ENCODE measurements at places on chromosomes 12 and 14.

GRCh38 chr12:44159216-44159615, 323.3 kb downstream of the TMEM117 start:
- DNase-seq, result no peak

DNA sequence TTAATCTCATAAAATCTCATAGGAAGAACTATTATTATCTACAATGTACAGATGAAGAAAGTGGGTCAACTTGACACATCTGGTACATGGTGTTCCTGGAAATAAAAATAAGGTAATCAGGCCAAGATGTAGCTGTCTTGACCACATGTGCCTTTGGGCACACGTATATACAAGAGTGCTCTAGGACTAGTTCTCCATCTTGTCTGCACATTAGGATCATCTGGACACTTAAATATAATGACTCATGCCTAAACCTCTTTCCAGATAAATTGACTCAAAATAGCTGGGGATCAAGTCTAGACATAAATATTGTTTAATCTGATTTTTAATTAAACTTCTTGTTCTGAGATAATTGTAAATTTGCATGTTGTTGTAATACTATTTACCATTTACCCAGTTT, 182.6 kb downstream of the CNTN1 start:
- DNase-seq, result no peak

DNA sequence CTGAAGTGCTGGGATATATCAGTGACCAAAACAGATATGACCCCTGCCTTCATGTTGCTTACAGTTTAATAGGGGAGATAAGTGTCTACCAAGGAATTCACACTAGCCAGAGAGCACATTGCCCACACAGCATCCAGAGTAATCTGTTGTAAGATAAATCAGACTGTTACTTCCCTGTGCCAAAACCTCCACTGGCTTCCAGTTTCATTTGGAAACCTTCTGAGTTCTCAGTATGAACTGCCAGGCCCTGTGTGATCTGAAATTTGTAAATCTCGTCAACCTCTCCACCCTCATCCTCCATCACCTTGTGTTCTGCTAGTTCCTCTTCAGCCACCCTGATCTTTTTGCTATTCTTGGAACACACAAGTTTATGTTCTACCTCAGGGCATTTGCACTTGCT, 154.7 kb downstream of the ETV6 start:
- DNase-seq, result no peak

- DNase-seq, result no peak
Measured at GRCh38 chr14:87547536-87547935, 445.4 kb downstream of the GALC start.

DNA sequence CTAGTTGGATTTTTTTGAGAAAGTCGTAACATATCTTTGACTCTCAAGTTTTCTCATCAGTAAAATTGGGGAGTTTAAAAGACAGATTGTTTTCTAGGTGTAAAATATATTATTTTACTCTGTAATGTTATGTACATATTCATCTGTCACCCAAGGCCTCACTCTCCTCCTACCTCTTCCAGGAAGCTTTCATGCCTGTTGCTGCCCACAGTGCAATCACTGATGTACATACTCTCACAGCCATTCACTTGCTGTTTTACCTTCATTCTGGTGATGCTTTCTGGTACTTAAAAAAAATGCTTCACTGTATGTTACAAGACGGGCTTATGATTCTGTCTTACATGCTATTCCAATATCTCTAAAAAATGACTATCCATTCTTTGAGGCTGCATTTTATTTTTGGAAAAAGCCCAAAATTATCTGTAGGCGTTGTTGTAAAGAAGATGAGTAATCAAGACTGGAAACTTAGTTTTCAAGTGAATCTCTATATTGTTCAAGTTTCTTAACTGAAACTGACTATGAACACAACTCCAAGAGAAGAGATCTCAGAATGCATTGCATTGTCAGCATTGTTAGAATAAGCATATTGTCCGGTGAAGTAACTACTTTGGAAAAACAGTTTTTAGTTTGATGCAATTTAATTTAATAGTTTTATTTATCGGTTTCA, 82.5 kb downstream of the LMO3 start:
- DNase-seq, result no peak

GRCh38 chr12:84994426-84994825, 41.7 kb downstream of the TSPAN19 start:
- no peak for DNase-seq

DNA sequence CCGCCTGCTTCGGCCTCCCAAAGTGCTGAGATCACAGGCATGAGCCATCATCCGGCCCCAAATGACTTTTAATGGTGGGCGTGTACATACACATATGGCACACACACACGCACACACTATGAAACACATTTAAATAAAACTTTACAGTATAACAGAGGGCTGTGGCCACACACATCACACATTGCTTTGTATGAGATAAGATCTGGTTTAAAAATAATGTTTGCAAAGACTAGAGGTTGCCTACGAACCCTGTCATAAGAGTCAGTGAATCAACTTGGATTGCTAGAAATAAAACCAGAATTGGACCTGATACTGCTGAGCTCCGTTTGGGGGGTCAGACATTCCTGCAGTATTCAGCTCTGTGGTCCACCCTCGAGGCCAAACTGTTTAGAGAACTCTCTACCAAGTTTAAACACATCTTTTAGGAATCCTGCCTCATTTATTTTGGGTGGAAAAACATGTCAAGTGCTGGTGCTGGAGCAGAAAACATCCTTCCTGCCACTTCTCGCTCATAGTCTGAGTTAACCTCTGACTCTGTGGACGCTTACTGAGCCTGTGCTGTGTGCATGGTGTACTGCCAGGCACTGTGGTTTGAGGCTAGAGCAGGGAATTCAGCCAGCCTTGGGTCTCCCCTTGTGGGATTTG, 47.8 kb upstream of the EML1 start:
- no peak for DNase-seq

- DNase-seq, result no peak
Measured at GRCh38 chr12:25135531-25136154, 59.3 kb downstream of the DNAI7 start.

DNA sequence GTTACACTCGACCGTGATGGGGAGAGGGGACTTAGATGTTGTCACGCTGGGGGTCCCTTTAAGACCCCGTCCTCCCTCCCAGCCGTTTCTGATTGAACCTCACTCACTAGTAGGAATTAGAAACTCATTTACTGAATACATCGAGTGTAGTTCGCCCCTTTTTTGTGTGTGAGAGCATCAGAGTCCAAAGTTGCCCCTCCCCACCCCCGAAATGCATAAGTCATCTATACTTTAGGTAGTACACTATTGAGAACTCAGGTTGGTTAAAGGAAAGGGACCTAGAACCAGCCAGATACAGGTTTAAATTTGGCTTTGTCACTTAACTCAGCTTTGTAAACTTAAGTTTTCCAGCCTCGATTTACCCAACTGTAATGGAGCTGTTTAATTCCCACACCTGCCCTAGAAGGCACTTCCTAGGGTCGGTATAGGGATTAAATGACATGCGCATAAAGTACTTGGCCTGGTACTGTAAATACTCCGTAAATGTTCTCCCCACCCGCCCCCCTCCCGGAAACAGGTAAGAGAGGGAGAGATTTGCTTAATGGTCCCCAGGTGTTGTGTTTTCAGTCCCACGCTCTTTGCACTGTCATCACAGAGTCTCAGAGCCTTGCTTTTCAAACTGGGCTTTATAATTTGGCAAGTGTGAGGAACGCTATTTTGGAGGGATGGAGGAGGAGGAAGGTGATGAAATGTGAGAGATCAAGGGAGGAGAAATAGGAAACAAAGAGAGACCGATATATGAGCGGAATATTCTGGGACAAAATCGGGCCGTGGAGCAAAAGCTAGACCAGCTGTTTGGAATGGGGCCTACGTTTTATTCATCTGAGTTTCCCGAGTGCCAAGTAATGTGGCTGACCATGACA, 897 bp downstream of the SUDS3 start:
- no peak for DNase-seq

DNA sequence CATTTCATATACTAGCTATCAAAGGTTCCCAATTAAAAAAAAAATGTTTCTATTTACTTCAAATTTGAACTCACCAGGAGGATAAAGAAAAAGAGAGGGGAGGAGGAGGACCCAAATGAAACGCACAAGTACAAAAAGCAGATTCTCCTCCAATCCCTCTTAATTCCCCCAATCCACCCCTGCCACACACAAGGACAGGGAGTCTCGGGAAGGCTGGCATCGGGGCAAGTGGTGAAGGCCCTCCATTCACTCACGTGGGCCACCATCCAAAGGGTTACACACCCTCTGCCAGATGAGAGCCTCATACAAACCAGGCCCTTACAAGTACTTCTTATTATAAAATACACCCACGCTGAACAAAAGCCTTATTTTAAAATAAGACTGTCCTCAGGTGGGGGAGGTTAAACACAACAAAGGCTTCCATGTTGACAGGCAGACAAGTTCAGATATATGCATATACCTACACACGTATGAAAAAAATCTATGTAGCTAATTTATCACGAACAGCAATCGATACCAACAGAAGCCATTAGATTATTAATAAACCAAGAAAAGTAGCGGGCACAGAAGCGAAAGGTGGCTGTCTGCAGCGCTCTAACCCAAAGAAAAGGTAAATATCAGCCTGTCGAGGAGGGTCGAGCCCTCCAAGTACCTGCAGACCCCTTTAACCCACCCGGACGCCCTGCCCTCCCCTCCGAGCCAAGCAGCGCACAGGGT, 1.5 kb downstream of the ATP2B1 start:
- no peak for DNase-seq

GRCh38 chr12:40618636-40619035, 73.6 kb upstream of the CNTN1 start:
- no peak for DNase-seq

GRCh38 chr14:50082784-50083466, 33.4 kb downstream of the VCPKMT start:
- DNase-seq, result peak; percentile 75

DNA sequence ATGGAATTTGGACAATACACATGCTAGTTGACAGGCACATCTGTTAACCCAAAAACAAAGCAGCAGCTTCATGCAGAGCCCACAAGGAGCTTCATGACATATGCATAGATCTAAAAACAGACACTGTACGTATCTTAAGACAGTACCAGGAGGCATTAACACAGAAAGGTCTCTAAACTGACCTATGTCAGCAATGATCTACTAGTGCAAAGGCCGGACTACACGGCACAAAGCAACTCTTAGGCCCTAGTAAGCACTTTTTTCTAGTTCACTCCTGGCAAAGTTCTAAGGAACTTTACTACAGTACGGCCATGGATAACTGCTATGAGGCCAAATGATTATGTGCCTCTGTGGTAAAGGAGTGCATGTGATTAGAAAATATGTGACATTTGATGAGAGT, 8.4 kb upstream of the KANSL2 start:
- no peak for DNase-seq

DNA sequence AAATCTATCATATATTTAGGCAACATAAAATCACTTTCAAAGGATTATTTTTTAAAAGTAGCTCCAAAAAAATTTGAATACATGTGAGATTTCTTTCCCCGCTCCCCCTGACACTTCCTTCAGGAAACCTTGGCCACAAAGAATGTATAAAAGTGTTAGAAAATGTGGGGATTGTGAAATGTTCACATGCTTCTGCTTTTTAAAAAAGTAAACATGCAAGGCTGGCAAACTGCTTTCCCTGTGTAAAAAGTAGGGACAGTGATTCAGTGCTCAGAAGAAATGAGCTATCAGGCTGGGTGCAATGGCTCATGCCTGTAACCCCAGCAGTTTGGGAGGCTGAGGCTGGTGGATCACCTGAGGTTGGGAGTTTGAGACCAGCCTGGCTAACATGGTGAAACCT, 26.6 kb downstream of the MBIP start:
- no peak for DNase-seq

GRCh38 chr14:83461521-83461920, 1927.9 kb upstream of the SEL1L start:
- no peak for DNase-seq
